Central memory CD4-positive, alpha-beta T cell (primary cell): ENCODE measurements at places on chromosomes 4 and X.

GRCh38 chr4:155530857-155531256 is 135.8 kb upstream of the GUCY1A1 start:
- no peak for DNase-seq

GRCh38 chr4:147760695-147761094 is 28.8 kb downstream of the ARHGAP10 start:
- no peak for DNase-seq

- DNase-seq, result no peak
These were observed 800.2 kb upstream of the TENM3 start for GRCh38 chr4:181443021-181443420.

DNA sequence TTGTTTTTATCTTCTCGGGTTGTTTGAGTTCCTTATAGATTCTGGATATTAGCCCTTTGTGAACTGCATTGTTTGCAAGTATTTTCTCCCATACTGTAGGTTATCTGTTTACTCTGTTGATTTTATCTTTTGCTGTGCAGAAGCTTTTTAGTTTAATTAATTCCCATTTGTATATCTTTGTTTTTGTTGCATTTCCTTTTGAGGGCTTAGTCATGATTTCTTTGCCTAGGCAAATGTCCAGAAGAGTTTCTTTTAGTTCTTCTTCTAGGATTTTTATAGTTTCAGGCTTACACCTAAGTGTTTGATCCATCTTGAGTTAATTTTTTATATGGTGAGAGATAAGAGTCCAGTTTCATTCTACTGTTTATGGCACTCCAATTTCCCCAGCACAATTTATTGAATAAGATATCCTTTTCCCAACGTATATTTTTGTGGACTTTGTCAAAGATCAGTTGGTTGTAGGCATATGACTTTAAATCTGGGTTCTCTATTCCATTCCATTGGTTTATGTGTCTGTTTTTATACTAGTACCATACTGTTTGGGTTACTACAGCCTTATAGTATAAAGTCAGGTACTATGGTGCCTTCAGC is 54.3 kb downstream of the EGF start:
- no peak for DNase-seq

- DNase-seq, result no peak
These were observed 204.9 kb downstream of the SMARCA1 start for GRCh38 chrX:129318375-129318774.

GRCh38 chr4:4606321-4606720 is 64.5 kb upstream of the STX18 start:
- DNase-seq, result no peak

GRCh38 chrX:15939737-15940136 is 85.1 kb upstream of the AP1S2 start:
- DNase-seq, result no peak

- DNase-seq, result no peak
These were observed 112.6 kb downstream of the PHKA2 start for GRCh38 chrX:18871161-18871890.

DNA sequence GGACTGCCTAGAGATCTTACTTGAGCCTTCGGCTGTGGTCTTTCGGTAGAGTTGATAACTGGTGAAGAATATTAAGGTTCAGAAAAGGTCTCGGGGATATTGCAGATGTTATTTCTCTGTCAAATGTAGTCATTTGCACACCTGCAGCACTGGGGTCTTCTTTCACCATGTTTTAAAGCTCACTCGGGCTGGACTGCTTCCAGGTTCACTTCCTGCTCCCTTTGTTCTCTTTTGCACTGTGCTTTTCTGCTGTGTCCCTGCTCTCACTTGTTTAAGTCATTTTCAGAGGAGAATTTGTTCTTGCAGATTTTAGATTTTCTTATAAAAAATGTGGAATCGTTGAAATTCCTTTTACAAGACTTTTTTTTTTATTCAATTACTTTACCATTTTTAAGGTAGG is 68.5 kb downstream of the BMPR1B start:
- DNase-seq, result no peak

DNA sequence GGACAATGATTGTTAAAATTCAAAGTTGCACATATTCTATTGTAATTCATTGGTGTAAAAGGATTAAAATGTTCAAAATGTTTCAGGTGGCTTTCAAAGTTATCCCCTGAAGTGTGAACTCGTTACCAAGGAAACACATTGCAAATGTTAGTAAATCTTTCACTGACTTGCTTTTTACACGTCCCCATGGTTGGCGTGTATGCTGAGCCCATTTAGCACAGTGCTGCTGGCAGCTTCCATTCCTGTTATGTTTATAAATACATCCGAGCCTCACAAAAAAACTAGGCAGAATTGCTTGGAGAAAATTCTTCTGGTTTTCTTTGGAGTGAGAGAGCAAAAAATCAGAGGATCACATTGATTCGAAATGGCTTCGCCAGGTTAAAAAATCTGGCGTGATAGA is 105.9 kb upstream of the HPGD start:
- no peak for DNase-seq

DNA sequence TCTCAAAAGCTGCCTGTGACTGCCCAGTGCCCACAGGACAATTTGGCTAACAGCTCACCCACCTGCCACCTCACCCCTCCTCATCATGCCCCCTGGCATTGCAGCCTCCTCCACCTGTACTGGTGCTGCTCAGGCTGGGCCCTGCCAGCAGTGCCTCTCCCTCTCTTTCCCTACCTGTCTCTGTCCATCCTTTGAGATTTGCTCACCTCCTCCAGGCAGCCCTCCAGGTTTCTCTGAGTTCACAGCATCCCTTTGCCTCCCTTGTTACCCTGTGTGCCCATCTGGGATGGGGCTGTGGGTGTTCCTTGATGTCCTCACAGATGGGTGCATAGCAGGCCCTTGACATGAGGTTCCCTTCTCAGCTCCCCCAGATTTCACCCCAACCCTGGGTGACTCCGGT is 224.9 kb downstream of the AFAP1 start:
- DNase-seq, result no peak

GRCh38 chr4:128528793-128529553 is 241.4 kb upstream of the PGRMC2 start:
- no peak for DNase-seq

DNA sequence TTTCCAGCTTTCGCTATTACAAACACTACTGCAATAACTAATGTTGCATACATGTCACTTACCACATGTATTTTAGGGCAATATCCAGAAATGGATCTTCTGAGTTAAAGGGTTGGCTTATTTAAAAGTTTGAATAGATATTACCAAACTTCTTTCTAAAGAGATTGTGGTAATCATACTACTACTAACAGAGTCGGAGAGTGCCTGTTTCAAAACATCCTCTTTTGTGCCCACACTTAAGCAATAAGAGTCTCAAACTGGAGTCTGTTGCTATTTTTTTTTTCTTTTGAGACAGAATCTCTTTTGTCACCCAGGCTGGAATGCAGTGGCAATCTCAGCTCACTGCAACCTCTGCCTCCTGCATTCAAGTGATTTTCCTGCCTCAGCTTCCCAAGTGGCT is 35.8 kb downstream of the FGFBP1 start:
- DNase-seq, result no peak

- DNase-seq, result no peak
These were observed 242.9 kb upstream of the PRPS2 start for GRCh38 chrX:12548341-12548740.

DNA sequence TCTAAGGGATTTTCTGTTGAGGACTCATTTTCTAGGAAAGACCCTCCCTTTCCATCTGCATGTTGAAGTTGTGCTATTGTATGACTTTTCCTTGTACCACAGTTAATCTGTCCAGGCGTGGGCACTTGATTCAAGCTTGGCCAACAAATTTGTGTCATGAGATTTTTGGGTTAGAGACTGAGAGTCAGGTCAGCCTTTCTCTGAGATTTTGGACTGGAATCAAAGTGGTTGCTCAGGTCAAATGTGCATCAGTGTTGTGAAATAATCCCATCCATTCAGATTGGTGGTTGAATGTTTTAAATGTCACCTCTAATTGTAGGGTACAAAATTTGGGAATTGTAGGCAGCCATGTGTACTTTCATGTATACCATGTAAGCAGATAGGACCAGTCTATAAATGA is 545.2 kb upstream of the IGFBP7 start:
- DNase-seq, result no peak

GRCh38 chr4:138301536-138301935 is 59.4 kb upstream of the SLC7A11 start:
- DNase-seq, result no peak

DNA sequence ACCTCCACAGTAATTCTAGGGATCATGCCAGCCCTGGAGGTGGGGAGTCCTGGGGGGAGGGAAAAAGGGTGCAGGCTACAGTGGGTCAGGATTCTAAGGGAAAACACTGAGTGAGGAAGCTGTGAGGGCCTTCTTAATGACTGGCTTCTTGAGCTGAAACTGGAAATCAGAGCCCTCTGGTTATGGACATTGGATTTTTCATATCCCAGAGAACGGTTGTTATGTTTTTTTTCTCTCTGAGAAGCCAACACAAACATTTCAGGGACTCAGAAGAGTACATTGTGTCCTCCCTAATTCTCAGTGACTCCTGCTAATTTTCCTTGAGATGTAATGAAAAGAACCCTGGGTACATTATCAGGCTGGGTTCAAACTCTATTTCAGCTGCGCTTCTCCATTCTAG is 162.4 kb upstream of the PRDX4 start:
- DNase-seq, result no peak

DNA sequence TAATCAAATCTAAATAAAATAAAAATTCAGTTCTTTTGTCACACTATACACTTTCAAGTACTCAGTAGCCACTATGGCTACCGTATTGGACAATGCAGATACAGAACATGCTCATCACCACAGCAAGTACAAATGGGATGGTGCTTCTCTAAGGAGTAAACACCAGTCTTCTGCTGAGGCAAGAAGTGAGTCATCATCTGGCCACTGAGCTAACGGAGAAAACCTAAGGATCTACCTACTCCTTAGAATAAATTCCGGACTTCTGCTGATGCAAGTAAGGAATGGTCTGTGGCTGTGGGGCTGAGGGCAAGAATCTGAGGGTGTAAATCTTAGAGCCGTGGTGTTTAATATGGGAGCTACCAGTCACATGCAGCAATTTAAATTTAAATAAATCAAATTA is 11.3 kb upstream of the RBMXL3 start:
- no peak for DNase-seq

GRCh38 chr4:174041555-174042105 is 241.8 kb downstream of the FBXO8 start:
- no peak for DNase-seq

DNA sequence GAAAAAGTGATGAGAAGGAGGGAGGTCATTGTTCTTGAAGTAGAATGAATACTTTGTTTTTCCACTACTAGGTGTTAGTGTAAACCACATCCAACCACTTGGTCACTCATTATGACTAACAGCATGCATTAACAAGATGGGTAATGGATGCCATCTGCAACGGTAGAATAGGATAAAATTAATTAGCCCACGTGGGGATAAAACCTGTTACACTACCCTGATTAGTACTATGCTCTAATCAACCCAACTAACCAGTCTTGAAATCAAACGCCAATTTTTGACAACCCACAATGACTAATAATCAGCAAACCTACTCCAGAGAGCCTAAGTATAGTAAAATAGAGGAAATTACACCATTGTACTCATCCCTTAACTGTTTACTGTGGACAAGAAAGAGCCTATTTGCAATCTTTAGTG is 93.4 kb upstream of the MCF2 start:
- DNase-seq, result no peak

DNA sequence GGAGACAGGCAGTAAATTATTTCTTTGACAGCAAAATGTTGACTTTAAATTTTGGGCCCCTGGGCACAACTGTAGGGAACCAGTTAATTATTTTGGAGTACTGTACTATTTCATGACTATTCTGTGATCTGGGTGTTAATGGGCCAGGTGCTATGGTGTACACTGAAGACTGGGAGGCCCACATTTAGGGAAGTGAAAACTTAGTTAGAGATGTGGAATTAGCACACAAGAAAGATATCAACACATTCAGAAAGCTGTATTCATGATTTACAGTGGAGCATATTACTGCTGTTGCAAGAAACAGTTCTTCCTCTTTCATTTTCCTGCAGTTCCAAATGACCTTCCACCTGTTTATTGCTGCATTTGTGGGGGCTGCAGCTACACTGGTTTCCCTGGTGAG is 12.4 kb downstream of the PLP1 start:
- no peak for DNase-seq

GRCh38 chrX:129744861-129745321 is 6.1 kb downstream of the XPNPEP2 start:
- DNase-seq, result peak; percentile 59

GRCh38 chr4:151324124-151324751 is 1.2 kb downstream of the SH3D19 start:
- no peak for DNase-seq

DNA sequence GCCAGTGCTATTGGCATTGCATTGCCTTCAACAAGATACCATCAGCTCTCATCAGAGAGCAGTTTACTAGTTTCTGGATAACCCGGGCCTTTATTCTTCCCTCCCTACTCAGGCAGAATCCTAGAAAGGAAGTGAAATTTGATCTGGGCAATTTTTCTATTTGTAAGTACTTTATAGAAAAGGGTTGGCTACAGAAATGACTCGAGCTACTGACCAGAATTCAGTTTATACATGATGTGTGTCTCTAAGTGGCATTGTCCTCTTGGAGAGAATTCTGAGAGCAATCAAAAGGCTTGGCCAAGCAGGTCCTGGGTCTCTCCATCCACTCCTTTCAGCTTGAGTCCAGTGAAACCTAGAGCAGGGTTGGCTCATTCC is 192.7 kb upstream of the LEF1 start:
- no peak for DNase-seq

- no peak for DNase-seq
These were observed 25.1 kb upstream of the APLN start for GRCh38 chrX:129679901-129680300.

DNA sequence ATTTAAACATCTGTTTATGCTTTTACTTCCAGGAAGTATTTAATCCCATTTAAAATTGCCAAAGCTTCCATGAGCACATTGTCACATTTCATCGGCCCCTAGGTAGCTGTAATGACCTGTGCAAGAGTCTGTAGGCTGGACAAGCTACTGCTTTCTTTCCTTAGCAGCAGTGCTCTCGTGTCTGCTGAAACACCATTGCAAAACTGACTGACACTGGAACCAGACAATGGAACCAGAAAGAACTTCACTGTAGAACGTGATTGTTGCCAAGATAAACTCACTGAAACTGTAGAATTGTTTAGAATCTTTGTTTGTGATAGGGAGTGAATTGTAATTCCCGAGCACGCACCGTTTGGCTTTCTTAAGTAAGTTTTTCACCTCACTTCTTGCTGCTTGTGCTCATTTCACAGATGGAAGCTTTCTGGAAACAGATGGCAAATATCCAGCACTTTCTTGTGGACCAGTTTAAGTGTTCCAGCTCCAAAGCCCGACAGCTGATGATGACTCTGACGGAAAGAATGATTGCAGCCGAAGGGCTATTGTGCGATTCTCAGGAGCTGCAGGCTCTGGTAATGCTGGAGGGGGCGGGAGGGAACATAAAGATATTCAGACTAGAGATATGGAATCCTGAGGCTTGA is 36.9 kb downstream of the EVC start:
- no peak for DNase-seq

DNA sequence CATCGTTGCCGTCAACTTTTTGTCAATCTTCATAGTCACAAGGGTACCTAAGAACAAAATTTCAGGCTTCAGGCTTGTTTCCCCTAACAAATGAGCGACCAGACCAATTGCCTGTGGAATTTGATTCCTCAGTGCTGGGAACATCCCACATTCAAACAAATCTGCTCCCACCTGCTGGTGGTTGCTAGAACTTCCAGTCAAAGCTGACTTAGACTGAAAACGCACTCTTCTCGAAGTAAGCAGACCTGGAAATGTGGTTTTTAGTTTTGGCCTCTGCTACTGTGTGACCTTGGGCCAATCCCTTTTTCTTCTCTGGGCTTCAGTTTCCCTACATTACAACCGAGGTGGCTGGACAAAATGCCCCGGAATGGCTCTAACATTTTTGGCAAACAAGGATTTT is 1.8 kb upstream of the GABRQ start:
- no peak for DNase-seq

GRCh38 chrX:74420196-74421035 is 877 bp upstream of the SLC16A2 start:
- no peak for DNase-seq
